Bronchial smooth muscle cell (primary cell): ENCODE measurements at places on chromosomes 4 and X. TPM values are rescaled to one million over a fixed set of nuclear protein-coding genes. Genes with fewer than 3 reads are reported as not detected.

USP51 gene
- total RNA-seq = 1.9 and 3.6 TPM in 2 replicates

DMP1 gene
- total RNA-seq = not detected in 2 replicates

HTT-AS gene
- not detected in 2 replicates for total RNA-seq

TMPRSS11A gene
- not detected in 2 replicates for total RNA-seq

KLF8 gene
- 1.2 and 2.4 TPM in 2 replicates for total RNA-seq

MAGEA6 gene
- total RNA-seq = not detected in 2 replicates

CCDC160 gene
- total RNA-seq = not detected in 2 replicates

IL2RG gene
- not detected in 2 replicates for total RNA-seq
